ENCODE measurements at places on chromosomes 16 and 17.

- DNase-seq, result no peak
Observed at GRCh38 chr16:66689282-66689681, 7.3 kb downstream of the CMTM4 start.

DNA sequence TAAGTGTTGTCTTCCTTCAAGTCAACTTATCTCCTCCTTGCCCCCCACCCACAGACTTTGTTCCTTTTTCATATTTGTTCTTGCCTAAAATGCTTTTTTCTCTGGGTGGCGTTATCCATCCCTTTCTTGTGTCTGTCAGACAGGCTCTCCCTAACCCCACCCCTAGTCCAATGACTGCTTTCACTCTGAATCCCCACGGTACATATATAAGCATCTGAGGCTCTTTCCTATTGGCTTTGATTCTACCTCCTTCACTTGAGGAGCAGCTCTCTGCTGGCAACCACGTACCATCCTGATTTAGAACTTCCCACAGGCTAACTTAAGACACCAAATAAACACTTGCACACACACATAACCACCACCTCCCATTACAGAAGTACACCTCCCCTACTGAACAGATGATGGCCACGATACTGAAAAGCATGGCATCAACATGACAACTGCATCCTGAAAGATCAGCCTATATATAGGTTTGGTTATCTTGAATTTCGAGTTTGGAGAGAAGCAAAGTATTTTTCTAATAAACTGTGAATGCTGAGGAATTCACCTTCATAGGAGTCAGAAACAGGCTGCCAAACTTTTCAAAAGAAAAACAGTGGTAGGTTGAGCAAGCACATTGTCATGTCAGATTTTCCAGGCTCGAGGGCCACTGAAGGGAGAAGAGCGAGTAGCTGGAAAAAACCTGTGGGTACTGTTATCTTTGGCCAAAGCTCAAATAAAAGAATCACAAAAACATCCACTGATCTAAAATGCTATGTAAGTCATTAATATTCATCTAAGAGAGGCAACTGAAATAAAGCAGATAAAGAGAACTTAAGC, 24.3 kb downstream of the STAT3 start:
- DNase-seq, result no peak

GRCh38 chr17:75642784-75643642, 9.8 kb downstream of the SMIM5 start:
- DNase-seq, result no peak

GRCh38 chr16:88649924-88650748, 717 bp downstream of the CYBA start:
- peak; percentile 53 for DNase-seq

GRCh38 chr16:14485121-14485551, 144.9 kb downstream of the PARN start:
- no peak for DNase-seq

- DNase-seq, result no peak
Observed at GRCh38 chr17:21297597-21297996, 13.1 kb downstream of the MAP2K3 start.

- no peak for DNase-seq
Observed at GRCh38 chr17:34406226-34406625, 43.2 kb upstream of the CCL1 start.

GRCh38 chr16:81466356-81466980, 21.9 kb downstream of the CMIP start:
- peak; percentile 40 for DNase-seq

DNA sequence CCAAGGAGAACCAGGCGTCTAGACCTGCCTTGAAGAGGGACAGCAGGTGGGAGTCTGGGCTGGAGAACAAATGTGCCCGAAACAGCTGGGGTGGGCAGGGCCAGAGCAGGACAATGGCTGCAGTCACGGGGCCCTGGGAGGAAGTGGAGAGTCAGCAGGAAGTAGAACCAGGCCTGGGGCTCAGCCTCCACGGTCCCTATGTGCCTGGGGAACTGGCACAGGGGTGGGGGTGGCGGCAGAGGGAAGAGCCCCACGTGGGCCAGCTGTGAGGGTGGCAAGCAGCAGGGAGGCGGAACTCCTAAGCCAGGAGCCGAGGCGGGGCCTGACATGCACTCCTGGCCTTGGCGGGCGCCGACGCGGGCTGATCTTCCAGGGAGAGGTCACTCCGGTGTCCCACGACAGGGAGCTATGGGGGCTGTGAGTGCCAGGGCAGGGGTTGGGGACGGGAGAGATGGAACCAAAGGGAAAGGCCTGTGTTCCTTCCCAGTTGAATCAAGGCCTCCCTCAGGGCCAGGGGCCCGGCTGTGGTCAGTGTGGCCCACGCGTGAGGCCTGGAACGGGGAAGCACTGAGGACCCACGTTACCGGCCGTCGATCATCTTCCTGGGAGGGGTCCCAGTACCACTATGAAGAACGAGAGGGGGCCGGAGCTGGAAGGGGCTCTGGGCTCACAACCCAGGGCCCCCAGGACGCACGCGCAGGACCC, 42.7 kb downstream of the TIMM22 start:
- DNase-seq, result peak; percentile 97

DNA sequence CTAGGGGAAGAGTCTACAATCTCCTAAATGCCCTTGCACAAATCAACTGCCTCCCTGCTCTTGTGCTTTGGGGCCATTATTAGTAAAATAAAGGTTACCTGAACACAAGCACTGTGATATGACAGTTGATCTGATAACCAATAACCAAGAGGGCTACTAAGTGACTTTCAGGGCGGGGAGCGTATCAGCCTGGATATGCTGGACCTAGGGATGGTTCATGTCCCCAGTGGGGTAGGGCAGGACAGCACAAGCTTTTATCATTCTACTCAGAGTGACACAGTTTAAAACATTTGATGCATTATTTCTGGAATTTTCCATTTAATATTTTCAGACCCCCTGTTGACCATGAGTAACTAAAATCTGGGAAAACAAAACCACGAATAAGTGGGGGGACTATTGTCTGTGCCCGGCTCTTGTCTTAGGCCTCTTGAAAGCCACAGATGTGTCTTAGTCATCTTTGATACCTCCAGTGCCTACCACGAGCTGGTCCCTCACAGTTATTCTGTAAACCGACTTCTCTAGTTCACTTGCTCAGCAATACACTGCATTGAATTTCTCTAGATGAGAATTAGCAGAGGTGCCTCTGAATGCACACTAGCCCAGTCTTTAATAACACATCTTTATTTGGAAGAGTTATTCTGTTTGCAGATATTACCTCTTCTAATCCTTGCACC, 94.6 kb upstream of the DHX40 start:
- DNase-seq, result no peak

DNA sequence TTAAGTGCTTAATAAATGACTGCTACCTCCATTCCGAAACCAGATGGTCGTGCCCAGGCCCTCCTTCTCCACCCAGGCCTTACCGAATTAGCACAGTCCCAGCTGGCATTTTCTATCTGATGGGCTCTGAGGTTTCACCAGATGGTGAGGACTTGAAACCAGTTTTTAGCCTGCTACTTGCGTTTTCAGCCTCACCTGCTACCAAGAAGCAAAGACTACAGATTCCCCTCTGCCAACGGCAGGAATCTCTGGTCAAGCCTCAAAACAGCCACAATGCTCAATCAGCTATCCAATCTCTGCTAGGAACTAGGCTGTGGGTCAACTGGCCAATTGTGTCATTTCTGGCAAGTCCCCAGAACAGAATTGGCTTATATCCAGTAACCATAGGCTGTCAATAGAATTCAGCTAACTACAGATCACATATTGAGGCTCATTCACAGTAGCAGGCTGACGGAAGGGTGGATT, 11.7 kb downstream of the PECAM1 start:
- DNase-seq, result no peak

- DNase-seq, result peak; percentile 87
Observed at GRCh38 chr16:11624636-11625607, 38.2 kb upstream of the LITAF start.

GRCh38 chr17:80122026-80122575, 20.7 kb downstream of the GAA start:
- no peak for DNase-seq

DNA sequence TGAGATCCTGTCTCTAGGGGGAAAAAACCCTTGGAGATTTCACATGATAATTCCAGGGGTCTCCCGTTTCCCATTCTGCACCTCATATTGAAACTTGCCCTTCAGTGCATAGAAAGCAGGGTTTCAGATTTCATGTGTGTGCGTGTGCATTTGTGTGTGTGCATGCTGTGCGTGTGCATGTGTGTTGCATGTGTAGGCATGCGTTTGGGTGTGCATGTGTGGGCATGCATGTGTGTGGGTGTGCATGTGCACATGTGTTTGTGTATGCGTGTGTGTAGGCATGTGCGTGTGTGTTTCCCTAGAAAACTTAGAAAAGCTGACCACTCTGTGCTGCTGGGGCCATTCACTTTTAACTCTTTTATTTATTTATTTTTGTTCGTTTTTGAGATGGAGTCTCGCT, 40.0 kb downstream of the IL21R start:
- DNase-seq, result no peak

- peak; percentile 86 for DNase-seq
Observed at GRCh38 chr17:60142872-60143499, 6.8 kb upstream of the CA4 start.

Measured in inflammatory macrophage (primary cell).